ENCODE measurements at places on chromosomes 1 and 21. TPM values are rescaled to one million over a fixed set of nuclear protein-coding genes. Genes with fewer than 3 reads are reported as not detected.
A peak's percentile ranks its signal among the peaks of the same experiment; 100 is the strongest.

Gene APOBEC4
- total RNA-seq = not detected

Gene KCNE2
- not detected for total RNA-seq

Gene TAL1
- not detected for total RNA-seq

Gene OR2G6
- total RNA-seq = not detected

Gene IL6R
- 0.66 TPM for total RNA-seq

Gene SIK1
- 7.8 TPM for total RNA-seq

DNA sequence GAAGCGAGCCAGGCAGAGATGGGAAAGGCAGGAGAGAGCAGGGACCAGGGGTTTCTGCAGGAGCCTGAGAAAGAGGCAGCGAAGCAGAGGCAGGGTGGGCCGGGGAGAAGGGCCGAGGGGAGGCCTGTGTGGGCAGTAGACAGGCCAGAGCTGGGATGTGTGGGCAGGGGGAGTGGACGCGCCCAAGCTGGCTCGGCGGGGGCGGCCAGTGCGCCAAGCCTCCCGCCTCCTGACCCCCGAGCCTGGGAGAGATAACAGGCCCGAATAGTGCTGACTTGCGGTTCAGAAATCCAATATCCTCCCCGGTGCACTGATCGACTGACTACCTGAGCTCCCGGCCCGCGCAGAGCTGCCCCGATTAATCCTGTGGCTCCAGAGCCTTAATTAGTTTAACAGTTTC is 41.9 kb downstream of the AHDC1 start:
- H3K4me3 ChIP-seq = no peak overlapping the region
- no peaks in the 10 kb centered on the region for H3K36me3 ChIP-seq
- no peak for DNase-seq
- H3K27ac ChIP-seq = no peak overlapping the region
- H3K27me3 ChIP-seq = no peaks in the 10 kb centered on the region

DNA sequence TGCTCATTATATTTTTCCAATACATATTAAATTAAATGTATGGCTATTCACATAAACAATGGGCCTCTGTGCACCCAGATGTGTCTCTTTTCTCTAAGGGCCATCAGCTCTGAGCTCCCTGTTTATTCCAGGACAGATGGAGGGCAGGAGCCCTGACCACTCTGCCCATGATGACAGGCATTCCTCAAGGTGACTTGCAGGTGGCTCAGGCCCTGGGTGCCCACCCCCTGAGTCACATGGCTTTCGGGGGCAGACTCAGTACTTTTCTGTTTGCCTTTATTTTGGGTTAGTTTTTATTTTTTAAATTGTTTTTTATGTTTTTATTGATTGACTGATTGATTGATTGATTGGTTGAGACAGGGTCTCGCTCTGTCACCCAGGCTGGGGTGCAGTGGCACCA is 6.4 kb upstream of the LRP8 start:
- no peak for DNase-seq
- peaks cover 8% of the 10 kb centered on the region for H3K36me3 ChIP-seq
- peak overlapping the region; percentile 37 for H3K27ac ChIP-seq
- H3K4me1 ChIP-seq = peaks cover 25% of the 10 kb centered on the region
- no peak overlapping the region for H3K4me3 ChIP-seq

- no peaks in the 10 kb centered on the region for H3K4me1 ChIP-seq
- H3K27ac ChIP-seq = no peak overlapping the region
- H3K4me3 ChIP-seq = no peak overlapping the region
- H3K36me3 ChIP-seq = peaks cover 31% of the 10 kb centered on the region
- H3K27me3 ChIP-seq = no peaks in the 10 kb centered on the region
Observed at GRCh38 chr1:235709018-235709417, 59.4 kb upstream of the GNG4 start.

DNA sequence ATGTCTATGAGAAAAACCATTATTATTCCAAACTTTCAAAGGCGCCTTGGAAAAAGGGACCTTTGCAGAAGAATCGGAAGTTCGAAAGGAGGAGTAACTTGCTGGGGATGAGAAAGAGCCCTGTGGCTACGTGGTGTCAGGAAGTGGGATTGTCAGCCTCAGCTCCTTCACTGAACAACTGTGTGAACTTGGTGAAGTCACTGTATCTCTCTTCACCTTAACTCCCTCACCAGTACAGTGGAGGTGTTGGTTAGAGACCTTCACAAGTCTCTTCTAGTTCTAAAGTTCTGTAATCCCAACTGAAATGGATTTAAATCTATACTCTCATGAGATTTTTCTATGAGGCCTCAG is 285.6 kb downstream of the CACNA1E start:
- H3K27ac ChIP-seq = no peak overlapping the region
- no peak for DNase-seq
- H3K4me3 ChIP-seq = no peak overlapping the region
- H3K36me3 ChIP-seq = no peaks in the 10 kb centered on the region
- H3K4me1 ChIP-seq = peaks cover 5% of the 10 kb centered on the region

DNA sequence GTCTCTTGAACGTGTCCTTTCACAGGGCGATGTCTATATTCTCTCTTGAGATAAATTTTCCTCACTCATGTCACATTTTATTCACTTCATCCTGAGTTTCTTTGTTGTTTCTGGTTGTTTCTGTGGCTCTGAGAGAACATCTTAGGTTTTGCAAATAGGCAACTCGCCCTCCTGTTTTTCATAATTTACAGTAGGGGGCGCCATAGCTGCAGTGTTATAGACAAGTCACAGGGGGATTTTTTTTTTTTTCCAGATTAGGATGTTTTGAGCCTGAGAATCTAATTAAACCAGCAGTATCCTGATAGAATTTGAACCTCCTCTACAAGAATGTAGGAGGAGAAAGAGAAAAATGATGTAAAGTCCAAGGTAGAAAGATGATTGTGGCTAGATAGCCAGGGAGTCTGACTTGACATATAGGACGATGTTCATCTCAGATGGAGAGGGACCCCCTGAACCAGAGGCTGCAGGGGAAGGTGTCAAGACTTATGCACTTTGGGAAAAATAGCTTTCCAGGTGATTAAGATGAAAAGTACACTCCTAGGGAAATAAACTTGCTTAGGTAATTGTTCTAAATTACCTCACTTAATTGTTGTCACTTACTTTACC is 76.3 kb downstream of the ZP4 start:
- no peaks in the 10 kb centered on the region for H3K27me3 ChIP-seq
- DNase-seq = no peak
- H3K36me3 ChIP-seq = no peaks in the 10 kb centered on the region
- H3K27ac ChIP-seq = no peak overlapping the region
- no peaks in the 10 kb centered on the region for H3K4me1 ChIP-seq

GRCh38 chr1:19605967-19606366 is 38.1 kb upstream of the NBL1 start:
- no peak for DNase-seq
- H3K4me1 ChIP-seq = peaks cover 45% of the 10 kb centered on the region
- H3K27ac ChIP-seq = peak overlapping the region; percentile 84
- peak overlapping the region; percentile 7 for H3K4me3 ChIP-seq
- no peaks in the 10 kb centered on the region for H3K27me3 ChIP-seq
- H3K36me3 ChIP-seq = peaks cover 11% of the 10 kb centered on the region

DNA sequence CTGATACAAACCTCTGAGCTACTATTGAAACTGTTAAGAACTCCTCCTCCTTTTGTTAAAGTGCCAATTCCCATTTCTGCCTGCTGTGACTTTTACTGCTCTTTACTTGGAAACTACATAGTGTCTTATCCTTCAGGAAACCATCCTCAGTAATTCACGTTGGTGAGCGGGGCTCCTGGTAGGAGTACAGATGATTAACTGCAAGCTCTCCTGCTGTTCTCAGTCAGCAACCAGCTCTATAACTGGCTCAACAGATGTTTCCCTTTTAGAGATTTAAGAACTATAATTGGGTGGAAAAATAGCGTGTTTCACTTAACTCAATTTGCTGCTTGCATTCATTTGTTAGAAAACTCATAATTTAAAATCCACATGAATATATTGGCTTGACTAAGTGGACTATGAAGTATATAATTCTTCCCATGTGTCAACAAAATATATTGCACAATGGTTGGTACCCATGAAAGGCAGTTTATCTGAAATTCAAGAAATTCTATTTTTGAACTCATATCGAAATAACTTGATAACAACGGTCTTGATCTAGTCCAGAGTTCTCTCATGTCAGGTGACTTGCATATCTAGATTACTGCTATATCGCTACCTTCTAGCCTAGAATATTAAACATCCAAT is 574.0 kb downstream of the KCNT2 start:
- H3K4me1 ChIP-seq = no peaks in the 10 kb centered on the region
- H3K27ac ChIP-seq = no peak overlapping the region
- H3K27me3 ChIP-seq = no peaks in the 10 kb centered on the region
- no peak overlapping the region for H3K4me3 ChIP-seq
- no peak for DNase-seq

DNA sequence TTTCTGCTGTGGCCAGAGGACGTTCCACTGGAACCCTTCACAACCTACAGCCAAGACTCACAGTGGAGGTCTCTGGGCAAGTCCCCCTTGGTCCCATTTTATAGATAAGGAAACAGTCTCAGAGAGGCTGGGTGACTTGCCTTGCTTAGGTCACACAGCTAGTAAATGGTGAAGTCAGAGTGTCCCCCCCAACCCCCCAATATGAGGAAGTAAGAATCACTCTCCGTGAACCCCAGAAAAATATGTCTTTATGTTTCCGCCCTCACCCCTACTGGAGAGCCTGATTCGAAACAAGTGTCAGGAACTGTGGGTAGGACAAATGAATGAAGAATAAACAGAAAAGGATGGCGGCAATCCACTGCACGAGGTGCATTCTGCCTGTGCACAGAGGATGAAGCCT is 56.7 kb downstream of the H3-3A start:
- no peak overlapping the region for H3K27ac ChIP-seq
- H3K4me1 ChIP-seq = peaks cover 15% of the 10 kb centered on the region
- no peaks in the 10 kb centered on the region for H3K36me3 ChIP-seq
- no peak overlapping the region for H3K4me3 ChIP-seq
- no peaks in the 10 kb centered on the region for H3K27me3 ChIP-seq

GRCh38 chr1:43435146-43436145 is 18.3 kb downstream of the HYI start:
- DNase-seq = no peak
- H3K36me3 ChIP-seq = peaks cover 8% of the 10 kb centered on the region
- H3K4me3 ChIP-seq = no peak overlapping the region

GRCh38 chr1:29670752-29671151 is 434.4 kb downstream of the PTPRU start:
- no peak overlapping the region for H3K4me3 ChIP-seq
- no peak overlapping the region for H3K27ac ChIP-seq
- no peaks in the 10 kb centered on the region for H3K4me1 ChIP-seq
- peaks cover 23% of the 10 kb centered on the region for H3K27me3 ChIP-seq
- no peaks in the 10 kb centered on the region for H3K36me3 ChIP-seq

DNA sequence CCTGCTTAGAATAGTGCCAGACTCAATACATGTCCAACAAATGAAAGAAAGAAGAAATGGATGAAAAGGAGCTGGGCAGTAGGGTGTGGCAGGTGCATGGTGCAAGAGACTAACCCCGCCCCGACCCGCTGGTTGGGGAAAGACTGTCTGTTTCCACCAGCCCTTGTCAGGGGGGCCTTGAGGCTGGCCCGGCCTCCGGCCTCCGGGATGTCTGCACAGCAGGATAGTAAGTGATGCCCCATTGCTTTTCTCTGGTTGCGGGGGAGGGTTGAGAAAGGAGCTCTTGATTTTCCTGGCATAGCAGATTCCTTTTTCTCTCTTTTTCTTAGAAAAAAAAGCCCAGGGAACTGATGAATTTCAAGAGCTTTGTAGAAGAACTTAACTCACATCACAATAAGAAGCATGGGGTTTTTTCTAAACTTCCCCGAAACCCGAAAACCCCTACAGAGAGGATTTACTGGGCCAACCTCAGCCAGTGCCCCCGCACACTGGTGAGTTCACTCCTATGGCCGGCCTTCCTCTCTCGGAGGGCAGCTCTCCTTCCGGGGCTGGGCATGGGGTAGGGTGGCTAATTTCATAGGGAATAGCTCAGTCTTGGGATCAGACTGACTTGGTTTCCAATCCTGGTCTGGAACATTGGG is 12.5 kb upstream of the TTC22 start:
- peak overlapping the region; percentile 84 for H3K27ac ChIP-seq
- DNase-seq = peak; percentile 62
- H3K4me3 ChIP-seq = peak overlapping the region; percentile 31

DNA sequence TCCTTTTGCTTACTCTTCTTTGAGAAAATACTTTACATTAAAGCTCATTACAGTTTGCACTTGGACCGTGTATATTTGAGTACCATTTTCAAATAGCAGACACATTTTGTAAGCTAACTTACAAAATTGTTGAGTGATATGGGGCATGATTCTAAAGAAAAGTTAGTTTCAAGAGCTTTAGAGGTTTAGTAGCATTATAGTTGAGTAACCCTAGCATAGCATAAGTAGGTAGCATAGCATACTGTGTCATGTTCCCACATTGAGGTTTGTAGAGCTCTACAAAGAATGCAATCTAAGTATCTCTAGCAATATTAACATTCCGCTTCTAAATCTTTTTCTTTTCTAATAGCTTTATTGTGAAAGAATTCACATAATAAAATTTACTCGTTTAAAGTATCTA is 92.0 kb downstream of the ITSN1 start:
- H3K4me1 ChIP-seq = no peaks in the 10 kb centered on the region
- H3K27ac ChIP-seq = no peak overlapping the region
- H3K27me3 ChIP-seq = no peaks in the 10 kb centered on the region
- H3K4me3 ChIP-seq = no peak overlapping the region
- no peaks in the 10 kb centered on the region for H3K36me3 ChIP-seq

DNA sequence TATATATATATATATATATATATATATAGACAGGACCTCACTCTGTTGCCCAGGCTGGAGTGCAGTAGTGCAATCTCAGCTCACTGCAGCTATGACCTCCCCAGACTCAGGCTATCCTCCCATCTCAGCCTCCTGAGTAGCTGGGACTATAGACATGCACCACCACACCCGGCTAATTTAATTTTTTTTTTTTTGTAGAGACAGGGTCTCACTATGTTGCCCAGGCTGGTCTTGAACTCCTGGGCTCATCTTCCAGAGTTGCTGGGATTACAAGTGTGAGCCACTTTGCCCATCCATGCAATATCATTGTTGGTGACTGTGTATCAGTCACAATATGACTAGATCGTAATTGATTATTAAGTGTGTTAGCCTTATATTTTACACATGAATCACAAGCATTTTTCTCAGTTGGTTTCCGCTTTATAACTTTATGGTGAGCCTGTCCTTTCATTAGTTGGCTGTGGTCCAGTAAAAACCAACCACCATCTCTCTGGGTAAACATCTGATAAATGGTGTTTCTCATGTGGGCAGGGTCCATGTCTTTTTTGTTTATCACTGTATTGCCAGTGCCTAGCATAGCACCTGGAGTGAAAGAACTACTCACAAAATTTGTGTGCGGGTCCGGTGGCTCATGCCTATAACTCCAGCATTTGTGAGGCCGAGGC is 63.6 kb downstream of the MYOM3 start:
- H3K36me3 ChIP-seq = no peaks in the 10 kb centered on the region
- no peak for DNase-seq
- peaks cover 2% of the 10 kb centered on the region for H3K4me1 ChIP-seq
- H3K4me3 ChIP-seq = no peak overlapping the region

Measured in activated CD8-positive, alpha-beta memory T cell treated with anti-CD3 and anti-CD28 coated beads, Interleukin-2, amount 10 ng/mL, durations not matched to agents 7 days and 5 days (primary cell).